Cardiac septum (tissue), 1 donor: ENCODE measurements at places on chromosomes 16 and 17. TPM values are rescaled to one million over a fixed set of nuclear protein-coding genes. Genes with fewer than 3 reads are reported as not detected.

Gene RASL10B
- total RNA-seq, result 22.0 TPM

Gene SCARF1
- 10.9 TPM for total RNA-seq

Gene NOB1
- total RNA-seq, result 16.1 TPM

Gene NR1D1
- total RNA-seq, result 25.8 TPM

Gene HOXB2
- 4.9 TPM for total RNA-seq

Gene SLFN14
- 0.08 TPM for total RNA-seq

Gene KRT25
- not detected for total RNA-seq

Gene TOP2A
- 0.51 TPM for total RNA-seq

Gene SLC16A11
- 1.1 TPM for total RNA-seq

Gene WRAP53
- 3.2 TPM for total RNA-seq

Gene TBC1D3B
- total RNA-seq, result 3.3 TPM

Gene MMP15
- total RNA-seq, result 53.5 TPM

Gene CLEC19A
- not detected for total RNA-seq

Gene PSMD7
- total RNA-seq, result 127 TPM

Gene THUMPD1
- total RNA-seq, result 17.5 TPM

Gene MYO15A
- total RNA-seq, result 0.70 TPM

Gene DPEP1
- total RNA-seq, result not detected

Gene RRAD
- total RNA-seq, result 245 TPM

Gene CDH16
- 0.35 TPM for total RNA-seq

Gene TAC4
- total RNA-seq, result 1.7 TPM

Gene CBLN1
- total RNA-seq, result 1.5 TPM

Gene KRTAP4-1
- total RNA-seq, result not detected

Gene MYH13
- total RNA-seq, result not detected

Gene TNK1
- total RNA-seq, result 2.0 TPM

Gene C16orf46
- 1.5 TPM for total RNA-seq

Gene FBRS
- 33.2 TPM for total RNA-seq

Gene BEAN1
- total RNA-seq, result 2.8 TPM

Gene C16orf74
- total RNA-seq, result 0.51 TPM

Gene KRT33A
- total RNA-seq, result not detected

Gene FOXJ1
- not detected for total RNA-seq

Gene ITGA2B
- 1.7 TPM for total RNA-seq

Gene PLLP
- 1.2 TPM for total RNA-seq

Gene CDH5
- total RNA-seq, result 51.9 TPM

Gene FOXL1
- 1.2 TPM for total RNA-seq

Gene PLEKHG4
- 0.70 TPM for total RNA-seq

Gene ETV4
- 3.5 TPM for total RNA-seq

Gene MPV17L
- total RNA-seq, result 5.4 TPM

Gene EVPL
- 0.05 TPM for total RNA-seq

Gene NEUROD2
- total RNA-seq, result 0.08 TPM

Gene HS3ST3A1
- 3.2 TPM for total RNA-seq

Gene RBBP6
- 34.7 TPM for total RNA-seq

Gene HOXB6
- total RNA-seq, result 0.92 TPM

Gene PRKCB
- total RNA-seq, result 2.3 TPM

Gene ATF7IP2
- total RNA-seq, result 42.3 TPM

Gene DLX4
- total RNA-seq, result 0.16 TPM

Gene TAT
- total RNA-seq, result not detected

Gene CD79B
- total RNA-seq, result 2.7 TPM

Gene SDR42E2
- total RNA-seq, result not detected

Gene SLC25A10
- 6.3 TPM for total RNA-seq

Gene EXOC3L1
- 2.8 TPM for total RNA-seq

Gene ST6GALNAC2
- 6.2 TPM for total RNA-seq

Gene SLC2A4
- 73.5 TPM for total RNA-seq

Gene RNF222
- total RNA-seq, result not detected
